ENCODE measurements at places on chromosomes 12 and 14. TPM values are rescaled to one million over a fixed set of nuclear protein-coding genes. Genes with fewer than 3 reads are reported as not detected.

Gene NFE2
- polyA plus RNA-seq: 0.45 TPM

Gene USP44
- not detected for polyA plus RNA-seq

Gene SLC38A4
- 3.5 TPM for polyA plus RNA-seq

Gene ANO2
- not detected for polyA plus RNA-seq

Gene TTC6
- polyA plus RNA-seq: not detected

Gene PRH1
- not detected for polyA plus RNA-seq

Gene PMCH
- polyA plus RNA-seq: not detected

Gene OVCH1
- polyA plus RNA-seq: 0.03 TPM

Gene INHBC
- polyA plus RNA-seq: not detected
